Naive thymus-derived CD8-positive, alpha-beta T cell (primary cell): ENCODE measurements at places on chromosomes 3 and 15.

DNA sequence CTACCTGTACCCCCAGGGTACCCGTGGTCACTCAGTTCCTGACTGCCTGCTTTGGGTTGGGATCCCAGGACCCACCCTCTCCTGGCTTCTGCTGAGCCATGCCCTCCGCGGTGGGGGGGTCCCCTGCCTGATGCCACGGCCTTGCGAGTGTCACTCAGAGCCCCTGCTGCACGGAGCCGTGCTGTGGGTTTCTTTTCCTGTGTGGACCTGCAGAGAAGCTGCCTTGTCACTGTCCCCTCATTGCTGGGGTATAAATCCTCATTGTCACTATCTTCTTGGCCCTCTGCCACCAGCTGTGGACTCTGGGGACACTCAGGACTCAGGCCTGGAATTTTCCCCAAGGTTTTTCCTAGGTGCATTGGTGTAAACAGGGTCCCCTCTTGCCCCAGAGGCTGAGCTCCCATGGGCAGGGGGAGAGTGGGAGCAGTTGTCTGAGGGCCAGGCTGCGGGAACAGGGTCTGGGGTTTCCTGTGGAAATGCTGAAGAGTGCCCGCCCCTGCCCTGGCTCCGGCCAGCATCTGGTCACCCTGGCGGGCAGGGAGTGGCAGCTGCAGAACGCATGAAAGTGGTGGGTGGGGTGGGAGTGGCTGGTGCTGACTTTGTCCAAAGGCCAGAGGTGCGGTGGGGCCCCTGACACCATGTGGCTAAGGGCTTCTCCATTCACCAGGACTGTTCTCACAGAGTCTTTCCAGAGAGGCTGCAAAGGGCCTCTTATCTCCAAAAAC is 191.7 kb downstream of the GOLGA6L6 start:
- DNase-seq = no peak

DNA sequence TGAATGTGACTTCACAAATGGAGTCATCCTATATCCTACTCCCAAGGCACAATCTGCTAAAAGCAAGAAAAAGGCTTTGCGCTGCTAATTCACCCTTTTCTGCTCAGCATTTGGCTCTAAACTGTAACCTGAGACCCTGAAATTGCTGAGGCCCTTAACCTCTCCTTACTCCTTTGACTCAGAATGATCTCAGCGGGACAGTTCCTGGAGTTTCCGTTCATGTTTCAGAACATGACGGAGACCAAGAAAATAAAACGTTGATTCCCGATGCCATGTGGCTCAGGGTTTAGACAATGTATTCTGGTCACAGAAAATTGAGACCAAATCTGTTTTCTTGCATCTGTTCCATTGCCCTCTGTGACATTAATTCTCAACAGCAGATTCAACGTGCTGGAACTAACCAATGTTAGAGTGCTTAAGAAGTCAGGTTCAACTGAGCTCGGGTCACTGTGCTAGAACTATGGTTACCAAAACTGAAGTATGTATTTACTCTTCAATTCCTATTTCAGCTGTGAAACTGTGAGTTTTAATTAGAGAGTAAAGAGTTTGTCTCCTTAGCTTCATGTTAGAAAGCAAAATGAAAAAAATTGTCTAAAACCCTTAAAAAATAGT is 45.4 kb upstream of the TMC3 start:
- no peak for DNase-seq

GRCh38 chr3:189789432-189789831 is 158.2 kb downstream of the TP63 start:
- no peak for DNase-seq

DNA sequence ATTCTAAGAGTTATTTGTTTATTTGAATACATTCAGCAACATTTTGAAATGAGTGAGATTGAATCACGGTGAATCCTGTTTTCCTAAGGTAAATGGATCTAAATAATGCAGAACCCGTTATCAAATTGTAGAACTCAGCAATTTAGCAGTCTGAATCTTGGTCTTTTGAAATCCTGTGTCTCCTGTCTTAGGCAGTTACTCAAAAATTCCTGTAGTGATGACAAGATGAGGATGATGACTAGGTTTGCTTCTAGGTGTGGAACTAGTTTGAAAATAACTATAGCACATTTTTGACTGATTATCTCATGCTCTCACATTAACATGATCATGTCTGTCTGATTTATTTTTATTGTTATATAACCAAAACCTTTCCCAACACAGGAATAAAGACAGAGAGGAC is 115.0 kb downstream of the RAP2B start:
- DNase-seq = no peak

GRCh38 chr3:11655196-11655928 is 11.6 kb upstream of the VGLL4 start:
- no peak for DNase-seq

- DNase-seq = no peak
These were observed 17.7 kb downstream of the IREB2 start for GRCh38 chr15:78455749-78456148.

GRCh38 chr3:106640353-106640752 is 736.9 kb upstream of the CCDC54 start:
- no peak for DNase-seq

- no peak for DNase-seq
These were observed 124.3 kb downstream of the ISL2 start for GRCh38 chr15:76460871-76461270.

GRCh38 chr15:57477736-57478522 is 101.6 kb downstream of the CGNL1 start:
- no peak for DNase-seq

DNA sequence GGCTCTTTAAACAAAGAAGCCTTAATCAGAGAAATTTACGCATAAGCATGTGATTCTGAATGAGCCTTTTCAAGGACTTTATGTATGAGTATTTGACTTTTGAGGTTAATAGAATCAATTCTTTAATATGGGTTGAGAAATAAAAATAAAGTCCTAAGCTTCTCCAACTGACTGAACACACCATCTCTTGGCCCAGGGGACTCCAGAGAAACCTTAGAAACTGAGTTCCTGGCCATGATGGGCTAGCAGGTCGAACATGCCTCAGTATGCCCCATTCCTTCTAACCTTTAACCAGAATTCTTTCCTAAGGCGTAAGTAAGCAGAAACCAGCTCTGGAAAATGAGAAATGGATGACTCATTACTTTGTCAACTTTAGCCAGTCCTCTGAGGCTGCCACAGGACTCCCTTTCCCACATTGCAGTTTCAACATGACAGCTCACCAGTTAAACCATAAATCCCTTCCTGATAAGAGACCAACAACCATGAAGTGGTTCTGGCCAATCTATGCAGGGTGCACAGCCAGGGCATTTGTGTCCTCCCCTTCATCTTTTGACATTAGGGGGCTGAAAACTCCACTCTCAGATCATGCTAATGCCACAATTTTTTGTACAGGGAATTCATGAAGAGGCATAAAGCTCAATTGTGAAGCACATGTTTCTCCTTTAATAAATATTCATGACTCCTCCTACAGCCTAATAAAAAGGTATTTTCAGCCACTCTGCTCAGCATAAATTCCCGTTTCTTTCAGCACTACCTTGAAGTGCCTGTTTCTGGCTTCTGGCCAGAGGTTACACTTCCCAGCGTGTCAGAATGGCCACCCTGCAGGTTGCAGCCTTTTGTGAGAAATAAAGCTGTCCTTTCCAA is 33.3 kb downstream of the TM4SF18 start:
- no peak for DNase-seq

DNA sequence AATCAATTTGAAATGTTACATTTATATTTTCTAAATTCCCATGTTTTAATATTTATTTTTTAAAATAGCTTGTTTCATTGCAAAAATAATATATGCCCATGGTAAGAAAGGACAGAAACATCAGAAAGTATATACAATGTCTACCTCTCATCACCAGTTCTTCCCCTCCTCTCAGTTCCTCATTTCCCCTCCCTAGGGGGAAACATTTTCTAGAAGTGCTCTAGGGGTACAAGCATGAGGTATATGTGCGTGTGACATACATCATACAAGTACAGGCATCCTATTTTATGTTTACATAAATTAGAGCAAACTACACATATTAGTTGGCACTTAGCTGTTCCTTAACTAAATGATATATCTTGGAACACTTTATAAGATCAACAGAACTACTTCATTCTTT is 189.3 kb upstream of the VEPH1 start:
- no peak for DNase-seq

GRCh38 chr3:27544372-27544865 is 60.2 kb upstream of the SLC4A7 start:
- no peak for DNase-seq

- peak; percentile 15 for DNase-seq
These were observed 449.5 kb upstream of the TBL1XR1 start for GRCh38 chr3:177646749-177647148.

DNA sequence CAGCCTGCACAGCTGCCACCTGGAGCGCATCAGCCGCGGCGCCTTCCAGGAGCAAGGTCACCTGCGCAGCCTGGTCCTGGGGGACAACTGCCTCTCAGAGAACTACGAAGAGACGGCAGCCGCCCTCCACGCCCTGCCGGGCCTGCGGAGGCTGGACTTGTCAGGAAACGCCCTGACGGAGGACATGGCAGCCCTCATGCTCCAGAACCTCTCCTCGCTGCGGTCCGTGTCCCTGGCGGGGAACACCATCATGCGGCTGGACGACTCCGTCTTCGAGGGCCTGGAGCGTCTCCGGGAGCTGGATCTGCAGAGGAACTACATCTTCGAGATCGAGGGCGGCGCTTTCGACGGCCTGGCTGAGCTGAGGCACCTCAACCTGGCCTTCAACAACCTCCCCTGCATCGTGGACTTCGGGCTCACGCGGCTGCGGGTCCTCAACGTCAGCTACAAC is 20.4 kb downstream of the NRROS start:
- DNase-seq = no peak

- DNase-seq = no peak
These were observed 142.5 kb upstream of the MBNL1 start for GRCh38 chr3:152126260-152126659.

GRCh38 chr3:174873832-174874657 is 14.9 kb downstream of the NAALADL2 start:
- no peak for DNase-seq

DNA sequence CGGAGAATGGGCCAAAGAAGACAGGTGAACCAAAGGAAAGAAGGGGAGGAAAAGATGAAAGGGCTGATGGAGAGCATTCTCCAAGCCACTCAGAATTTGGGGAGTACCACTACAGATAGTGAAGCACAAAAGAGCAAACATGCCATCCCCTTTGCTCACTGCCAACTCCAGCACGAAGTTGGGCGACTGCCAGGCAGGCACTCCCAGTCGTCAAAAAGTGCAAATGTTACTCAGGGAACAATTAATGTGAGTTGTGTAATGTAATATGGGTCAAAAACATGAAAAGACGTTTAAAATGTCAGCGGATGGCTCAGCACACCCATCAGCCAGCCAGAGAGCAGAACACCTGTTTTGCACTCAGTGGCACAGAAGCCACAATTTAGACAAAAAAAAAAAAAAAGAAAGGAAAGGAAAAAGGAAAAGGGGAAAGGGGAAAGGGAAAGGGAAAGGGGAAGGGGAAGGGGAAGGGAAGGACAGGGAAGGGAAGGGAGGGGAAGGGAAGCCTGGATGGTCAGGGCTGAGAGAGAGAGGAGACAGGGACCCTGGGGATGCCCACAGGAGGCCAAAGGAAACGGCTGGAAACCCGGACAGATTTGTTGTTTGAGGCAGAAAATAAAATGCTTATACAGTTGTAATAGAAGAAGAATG is 82.7 kb downstream of the COL8A1 start:
- no peak for DNase-seq

GRCh38 chr15:37015451-37015850 is 84.9 kb downstream of the MEIS2 start:
- no peak for DNase-seq

- DNase-seq = peak; percentile 77
These were observed 63.7 kb downstream of the SLC30A4 start for GRCh38 chr15:45458746-45459403.

DNA sequence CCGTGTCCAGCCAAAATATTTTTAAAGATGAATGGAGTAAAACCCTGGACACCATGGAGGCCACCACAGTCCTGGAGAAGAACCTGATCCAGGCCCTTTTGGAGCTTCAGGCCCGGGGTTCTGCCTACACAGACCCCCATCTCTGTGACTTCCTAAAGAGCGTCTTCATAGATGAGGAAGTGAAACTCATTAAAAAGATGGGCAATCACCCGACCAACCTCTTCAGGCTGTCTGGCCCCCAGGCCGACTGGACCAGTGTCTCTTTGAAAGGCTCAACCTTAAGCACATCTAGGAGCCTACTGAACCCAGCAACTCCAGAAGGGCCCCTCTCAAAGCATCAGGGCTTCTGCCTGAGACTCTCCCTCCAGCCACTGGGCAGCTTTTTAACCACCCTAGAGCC is 107.9 kb upstream of the FAM174B start:
- DNase-seq = no peak

DNA sequence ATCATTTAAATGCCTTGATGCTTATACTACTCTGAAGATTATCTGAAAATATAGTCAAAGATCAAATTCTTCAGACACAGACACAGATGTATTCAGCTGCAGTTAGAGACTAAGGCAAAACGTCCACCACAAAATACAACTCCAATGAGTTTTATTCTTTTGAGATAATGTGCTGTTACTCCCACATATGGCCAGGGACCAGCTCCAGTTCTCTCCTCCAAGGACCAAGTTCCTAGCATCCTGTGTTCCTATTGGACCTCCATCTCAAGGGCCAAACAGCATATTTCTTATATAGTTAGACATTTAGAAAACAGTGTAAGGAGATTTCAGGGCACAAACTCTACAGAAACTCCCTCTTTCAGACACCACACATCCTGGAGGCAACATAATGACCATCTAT is 27.1 kb downstream of the IP6K1 start:
- no peak for DNase-seq

DNA sequence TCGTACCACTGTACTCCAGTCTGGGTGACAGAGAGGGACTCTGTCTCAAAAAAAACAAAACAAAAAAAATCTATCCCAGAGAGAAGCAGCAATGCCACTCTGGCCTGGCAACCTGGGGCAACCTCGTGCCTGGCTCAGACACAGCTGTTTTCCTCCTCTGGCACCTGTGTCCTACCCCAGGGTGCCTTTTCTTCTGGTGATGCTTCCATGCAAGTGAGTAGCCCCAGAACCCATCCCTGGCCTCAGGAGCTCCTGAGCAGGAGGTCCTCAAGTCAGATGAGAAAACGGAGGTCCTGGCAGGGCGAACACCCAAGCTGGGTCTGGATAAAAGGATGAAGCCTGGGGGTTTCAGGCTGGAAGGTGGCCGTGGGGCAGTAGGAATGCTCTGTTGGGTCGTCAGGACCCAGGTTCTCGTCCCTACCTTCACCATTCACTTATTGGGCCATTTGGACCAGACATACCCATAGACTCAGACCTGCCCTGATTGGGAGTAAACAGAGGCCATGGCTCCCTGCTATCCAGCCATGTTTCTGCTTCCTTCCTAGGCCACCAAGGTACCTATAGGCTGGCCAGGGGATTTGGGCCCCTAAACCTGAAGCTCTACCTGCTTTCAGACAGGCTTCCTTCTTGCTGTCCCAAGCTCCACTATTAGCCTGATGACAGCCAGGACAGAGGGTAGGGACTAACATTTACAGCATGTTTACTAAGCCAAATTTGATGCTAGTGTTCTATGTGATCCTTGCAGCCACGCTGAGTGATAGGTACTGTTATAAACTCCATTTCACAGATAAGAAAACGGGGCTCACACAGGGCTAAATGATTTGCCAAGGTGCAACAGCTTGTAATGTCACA is 102.2 kb downstream of the DAPK2 start:
- DNase-seq = no peak
